Activated CD8-positive, alpha-beta T cell treated with anti-CD3 and anti-CD28 coated beads for 36 hours (primary cell): ENCODE measurements at places on chromosomes 6 and 20. TPM values are rescaled to one million over a fixed set of nuclear protein-coding genes. Genes with fewer than 3 reads are reported as not detected.

Gene RNF182
- total RNA-seq, result not detected

Gene FERMT1
- total RNA-seq, result 0.09 TPM

Gene PRDM1
- 24.7 TPM for total RNA-seq

DNA sequence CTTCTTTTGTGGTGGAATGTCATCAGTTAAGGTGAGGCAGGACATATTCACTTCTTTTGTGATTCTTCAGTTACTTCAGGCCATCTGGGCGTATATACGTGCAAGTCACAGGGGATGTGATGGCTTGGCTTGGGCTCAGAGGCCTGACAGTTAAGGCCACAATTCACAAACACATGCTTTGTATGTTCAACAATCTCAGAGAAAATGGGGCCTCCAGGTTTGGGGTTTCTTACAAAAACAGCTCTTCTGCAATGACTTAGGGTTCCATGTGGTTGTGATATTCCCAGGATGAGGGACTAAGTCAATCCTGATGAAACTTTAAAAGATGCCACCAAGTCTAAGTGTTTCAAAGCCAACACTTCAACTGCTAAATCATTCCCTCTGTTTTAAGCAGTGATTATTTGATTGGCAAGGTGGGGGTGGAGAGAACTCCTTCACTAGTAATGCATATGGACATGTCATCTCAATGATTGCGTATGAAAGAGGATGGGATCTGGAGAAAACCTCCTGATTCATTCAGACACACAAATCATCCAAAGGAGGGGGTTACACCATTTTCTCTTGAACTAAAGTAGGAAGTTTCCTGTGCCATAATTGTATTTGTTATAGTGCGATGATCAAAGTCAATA, 41.7 kb upstream of the HEY2 start:
- no peak for DNase-seq
- H3K27me3 ChIP-seq, result peaks cover 3% of the 10 kb centered on the region
- no peak overlapping the region for H3K4me3 ChIP-seq
- H3K4me1 ChIP-seq, result peaks cover 3% of the 10 kb centered on the region
- H3K36me3 ChIP-seq, result no peaks in the 10 kb centered on the region
- no peak overlapping the region for H3K27ac ChIP-seq

DNA sequence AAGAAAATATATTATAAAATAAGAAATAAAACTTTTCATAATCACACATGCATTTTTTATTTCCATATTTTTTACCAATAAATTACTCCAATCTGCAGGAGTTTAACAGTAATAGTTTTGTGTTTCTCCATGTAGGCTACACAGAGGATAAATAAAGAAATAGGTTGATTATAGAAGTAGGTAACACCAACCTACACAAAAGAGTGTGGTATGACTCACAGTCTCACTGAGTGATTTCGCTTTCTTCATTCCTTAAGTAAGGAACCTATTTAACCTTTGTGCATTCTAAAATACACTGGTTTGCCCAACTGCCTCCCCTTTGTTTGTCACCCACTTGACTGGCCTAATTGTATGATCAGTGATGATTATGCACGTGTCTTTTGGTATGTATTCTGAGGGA, 244.2 kb upstream of the RIMS1 start:
- no peaks in the 10 kb centered on the region for H3K4me1 ChIP-seq
- no peak overlapping the region for H3K4me3 ChIP-seq
- no peaks in the 10 kb centered on the region for H3K36me3 ChIP-seq
- H3K27me3 ChIP-seq, result no peaks in the 10 kb centered on the region

DNA sequence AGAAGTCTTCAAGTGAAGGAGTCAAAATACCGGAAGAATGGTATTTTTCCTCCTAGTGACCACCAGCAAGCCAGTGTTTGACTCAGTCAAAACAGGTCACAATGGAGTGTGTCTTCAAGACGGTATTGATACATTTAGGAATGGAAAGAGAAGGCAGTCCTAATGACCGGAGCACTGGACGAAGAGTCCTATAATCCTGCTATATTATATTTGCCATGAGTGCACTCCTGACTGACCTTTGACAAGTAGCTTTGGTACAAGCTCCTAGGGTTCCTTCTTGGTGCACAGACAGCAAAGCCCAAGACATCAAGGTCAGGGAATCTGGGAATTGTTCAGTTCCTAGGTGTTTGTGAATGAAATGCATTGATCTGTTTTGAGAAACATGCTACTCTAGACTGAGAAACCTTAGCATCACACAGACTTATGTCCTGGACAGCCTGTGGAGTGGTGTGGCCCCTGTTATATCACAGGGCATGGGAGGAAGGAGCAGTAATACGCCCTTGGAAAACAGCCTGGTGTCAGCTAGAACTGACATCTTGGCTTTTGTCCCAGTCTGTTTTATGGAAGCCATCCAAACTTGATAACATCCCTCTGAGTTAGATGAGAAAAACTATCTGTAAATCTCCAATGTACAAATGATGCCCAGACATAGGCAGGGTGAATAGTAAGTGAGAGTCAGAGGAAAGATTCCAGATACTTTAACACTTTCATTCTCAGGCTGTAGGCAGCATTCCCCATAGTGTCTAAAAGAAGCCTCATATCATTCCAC, 18.5 kb downstream of the NOX3 start:
- H3K36me3 ChIP-seq, result no peaks in the 10 kb centered on the region
- no peak overlapping the region for H3K4me3 ChIP-seq
- H3K27ac ChIP-seq, result no peak overlapping the region
- H3K27me3 ChIP-seq, result no peaks in the 10 kb centered on the region
- DNase-seq, result no peak
- peaks cover 5% of the 10 kb centered on the region for H3K4me1 ChIP-seq

Gene ADGRF5
- not detected for total RNA-seq

GRCh38 chr6:45718871-45719270, 296.8 kb downstream of the CLIC5 start:
- H3K27me3 ChIP-seq, result no peaks in the 10 kb centered on the region
- no peak overlapping the region for H3K27ac ChIP-seq
- H3K36me3 ChIP-seq, result no peaks in the 10 kb centered on the region
- no peak for DNase-seq
- peaks cover 31% of the 10 kb centered on the region for H3K4me1 ChIP-seq
- H3K4me3 ChIP-seq, result no peak overlapping the region

Gene SLC26A8
- total RNA-seq, result not detected

DNA sequence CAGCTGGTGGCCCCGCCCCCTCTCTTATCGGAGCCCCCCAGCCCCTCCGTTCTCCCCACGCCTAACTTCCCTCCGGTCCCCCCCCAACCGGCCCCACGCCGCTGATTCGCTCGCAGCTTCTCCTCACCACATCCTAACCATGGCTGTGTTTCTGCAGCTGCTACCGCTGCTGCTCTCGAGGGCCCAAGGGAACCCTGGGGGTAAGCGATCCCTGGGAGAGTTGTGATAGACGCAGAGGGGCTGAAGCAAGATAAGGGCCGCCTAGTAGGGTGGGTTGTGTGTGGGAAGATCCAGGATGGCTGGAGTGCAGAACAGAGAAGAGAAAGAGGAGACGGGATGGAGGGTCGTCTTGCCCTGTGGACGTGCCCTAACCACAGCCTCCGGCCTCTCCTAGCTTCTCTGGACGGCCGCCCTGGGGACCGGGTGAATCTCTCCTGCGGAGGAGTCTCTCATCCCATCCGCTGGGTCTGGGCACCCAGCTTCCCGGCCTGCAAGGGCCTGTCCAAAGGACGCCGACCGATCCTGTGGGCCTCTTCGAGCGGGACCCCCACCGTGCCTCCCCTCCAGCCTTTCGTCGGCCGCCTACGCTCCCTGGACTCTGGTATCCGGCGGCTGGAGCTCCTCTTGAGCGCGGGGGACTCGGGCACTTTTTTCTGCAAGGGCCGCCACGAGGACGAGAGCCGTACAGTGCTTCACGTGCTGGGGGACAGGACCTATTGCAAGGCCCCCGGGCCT, at the start of gene MPIG6B:
MPIG6B (plus strand) TSS at position 129 of the 735 bp plus-strand sequence; CDS start at position 140, 11 bp downstream.
- H3K4me1 ChIP-seq, result peaks cover 36% of the 10 kb centered on the region
- H3K4me3 ChIP-seq, result no peak within 1 kb of the TSS
- no peak for DNase-seq
- peaks cover 1% of the 10 kb centered on the region for H3K36me3 ChIP-seq
- H3K27me3 ChIP-seq, result no peaks in the 10 kb centered on the region

Gene RCAN2
- not detected for total RNA-seq

Gene ARHGAP40
- not detected for total RNA-seq
